ENCODE measurements at places on chromosomes 4 and X. TPM values are rescaled to one million over a fixed set of nuclear protein-coding genes. Genes with fewer than 3 reads are reported as not detected.

The SHISA3 gene
- not detected for total RNA-seq

- H3K27ac ChIP-seq: no peak overlapping the region
- no peaks in the 10 kb centered on the region for H3K36me3 ChIP-seq
- no peaks in the 10 kb centered on the region for H3K27me3 ChIP-seq
- no peaks in the 10 kb centered on the region for H3K4me1 ChIP-seq
- no peak overlapping the region for H3K4me3 ChIP-seq
Observed at GRCh38 chr4:81314897-81315470, 100.0 kb upstream of the PRKG2 start.

DNA sequence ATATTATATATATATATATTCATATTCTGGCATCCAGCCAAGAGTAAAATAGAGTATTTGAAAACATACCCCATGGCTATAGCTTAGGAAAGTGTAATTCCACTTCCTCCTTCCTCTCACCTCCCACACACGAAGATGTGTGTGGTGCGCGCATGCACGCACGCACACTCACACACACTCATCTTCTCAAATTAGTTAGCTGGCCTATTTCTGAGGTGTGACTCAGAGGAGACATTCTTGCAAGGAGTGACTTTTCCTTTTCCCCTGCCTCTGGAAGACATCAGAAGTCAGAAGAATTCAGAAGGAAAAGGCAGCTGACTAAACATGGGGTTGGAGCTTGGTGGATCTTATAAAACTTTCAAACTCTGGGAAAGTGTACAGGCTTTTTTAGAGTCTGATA, 8.8 kb downstream of the ENPEP start:
- H3K4me3 ChIP-seq: no peak overlapping the region
- H3K36me3 ChIP-seq: no peaks in the 10 kb centered on the region
- H3K27me3 ChIP-seq: no peaks in the 10 kb centered on the region

DNA sequence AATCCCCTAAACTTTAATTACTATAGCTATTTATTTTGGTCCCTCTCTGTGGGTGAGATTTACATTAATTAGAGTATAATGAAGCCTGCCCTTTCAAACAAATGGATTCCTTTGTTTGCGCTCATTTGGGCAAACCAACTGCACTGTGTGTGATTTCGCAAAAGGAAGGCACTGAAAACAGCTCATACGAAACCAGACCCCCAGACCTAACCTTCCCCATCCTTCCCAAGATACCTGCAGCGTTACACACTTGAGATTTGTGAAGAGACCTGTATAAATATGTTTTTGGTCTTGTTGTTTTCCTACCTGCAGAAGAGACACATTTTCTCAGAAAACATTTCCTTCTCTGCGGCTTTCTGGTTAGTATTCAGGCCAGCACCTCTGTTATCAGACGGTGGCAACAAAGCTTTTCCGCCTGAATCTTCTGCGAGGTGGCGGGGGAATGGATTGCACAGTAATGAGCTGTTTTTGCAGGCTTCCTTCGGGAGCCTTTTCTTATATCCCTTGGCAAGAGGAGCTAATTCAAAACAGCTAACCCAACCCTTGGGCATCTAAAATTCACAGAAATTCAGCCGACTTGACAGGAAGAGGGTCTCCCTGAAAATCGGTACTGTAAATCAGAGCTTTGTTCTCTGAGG, 47.6 kb downstream of the CBLL2 start:
- no peak for DNase-seq
- H3K4me1 ChIP-seq: peaks cover 5% of the 10 kb centered on the region
- no peaks in the 10 kb centered on the region for H3K36me3 ChIP-seq
- H3K4me3 ChIP-seq: no peak overlapping the region

- H3K27me3 ChIP-seq: peaks cover 24% of the 10 kb centered on the region
- no peak overlapping the region for H3K4me3 ChIP-seq
- DNase-seq: peak; percentile 61
- H3K4me1 ChIP-seq: no peaks in the 10 kb centered on the region
- H3K27ac ChIP-seq: no peak overlapping the region
Observed at GRCh38 chrX:130393451-130394074, 8.1 kb upstream of the GPR119 start.

The GRIA2 gene
- not detected for total RNA-seq

DNA sequence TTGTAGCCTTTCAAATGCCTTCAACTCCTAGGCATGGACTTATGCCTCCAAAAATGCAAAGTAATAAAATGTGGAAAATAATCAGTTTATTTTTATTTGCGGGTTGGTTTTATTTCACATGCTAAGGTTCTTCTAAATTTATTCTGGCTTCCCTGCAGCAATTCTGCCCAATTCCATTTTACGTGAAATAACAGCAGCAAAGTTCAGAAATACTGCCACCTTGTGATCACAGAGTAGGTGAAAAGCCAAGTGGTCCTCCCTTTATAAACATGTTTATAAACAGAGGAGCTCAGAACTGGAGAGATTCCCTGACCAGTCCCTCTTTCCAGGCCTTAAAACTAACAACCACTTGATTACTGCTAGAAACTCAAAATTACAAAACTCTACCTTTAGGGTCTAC, 14.7 kb upstream of the DCHS2 start:
- no peaks in the 10 kb centered on the region for H3K36me3 ChIP-seq
- peak overlapping the region; percentile 14 for H3K4me3 ChIP-seq
- DNase-seq: no peak
- H3K27me3 ChIP-seq: no peaks in the 10 kb centered on the region
- peak overlapping the region; percentile 89 for H3K27ac ChIP-seq

GRCh38 chr4:5021546-5021945, 2.3 kb upstream of the CYTL1 start:
- DNase-seq: no peak
- H3K4me1 ChIP-seq: no peaks in the 10 kb centered on the region
- H3K27ac ChIP-seq: no peak overlapping the region

The CT45A3 gene
- total RNA-seq: not detected
